ENCODE measurements at places on chromosomes 5 and 9. TPM values are rescaled to one million over a fixed set of nuclear protein-coding genes. Genes with fewer than 3 reads are reported as not detected.

DNA sequence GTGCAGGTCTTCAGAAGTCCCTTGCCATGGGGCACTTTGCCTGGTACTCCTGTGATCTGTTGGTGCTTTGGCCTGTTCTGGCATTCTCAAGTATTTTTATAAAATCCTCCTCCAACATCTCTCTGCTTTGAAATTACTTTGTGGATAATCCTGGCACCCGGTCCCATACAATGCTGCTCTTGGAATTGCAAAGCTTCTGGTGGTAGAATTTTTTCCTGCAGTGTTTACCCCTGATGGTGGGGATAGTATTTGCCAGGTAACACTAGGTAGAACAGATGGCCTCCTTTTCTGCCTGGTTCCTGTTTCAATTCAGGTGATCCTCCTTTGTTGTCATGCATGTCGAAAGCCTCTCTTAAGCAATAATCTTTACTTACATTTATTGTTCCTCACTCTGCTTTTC is 109.8 kb upstream of the ATP10B start:
- no peaks in the 10 kb centered on the region for H3K4me1 ChIP-seq
- no peak overlapping the region for H3K27ac ChIP-seq
- no peak overlapping the region for H3K4me3 ChIP-seq
- DNase-seq: no peak
- H3K27me3 ChIP-seq: peaks cover 17% of the 10 kb centered on the region

- H3K27ac ChIP-seq: no peak overlapping the region
- no peak for DNase-seq
- no peaks in the 10 kb centered on the region for H3K4me1 ChIP-seq
- no peaks in the 10 kb centered on the region for H3K27me3 ChIP-seq
- H3K4me3 ChIP-seq: no peak overlapping the region
These were observed 95.2 kb upstream of the PAPPA start for GRCh38 chr9:116058421-116058820.

- H3K4me1 ChIP-seq: peaks cover 14% of the 10 kb centered on the region
- H3K27ac ChIP-seq: no peak overlapping the region
- no peak overlapping the region for H3K4me3 ChIP-seq
- peaks cover 2% of the 10 kb centered on the region for H3K36me3 ChIP-seq
These were observed 247.1 kb downstream of the SYK start for GRCh38 chr9:91048749-91049148.

DNA sequence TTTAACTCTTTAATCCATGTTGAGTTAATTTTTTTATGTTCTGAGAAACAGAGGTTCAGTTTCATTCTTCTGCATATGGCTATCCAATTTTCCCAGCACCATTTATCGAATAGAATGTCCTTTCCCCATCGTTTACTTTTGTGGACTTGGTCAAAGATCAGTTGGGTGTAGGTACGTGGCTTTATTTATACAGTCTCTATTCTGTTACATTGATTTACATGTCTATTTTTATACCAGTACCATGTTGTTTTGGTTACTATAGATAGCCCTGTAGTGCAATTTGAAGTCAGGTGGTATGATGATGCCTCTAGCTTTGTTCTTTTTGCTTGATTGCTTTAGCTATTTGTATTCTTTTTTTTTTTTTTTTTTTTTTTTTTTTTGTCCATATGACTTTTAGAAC is 462.0 kb downstream of the HTR1A start:
- H3K27me3 ChIP-seq: no peaks in the 10 kb centered on the region
- H3K4me1 ChIP-seq: no peaks in the 10 kb centered on the region
- no peak overlapping the region for H3K4me3 ChIP-seq
- H3K27ac ChIP-seq: no peak overlapping the region

C5orf15 gene
- 12.1 TPM for total RNA-seq

NIPAL4 gene
- total RNA-seq: 1.5 TPM

AK8 gene
- 0.32 TPM for total RNA-seq

DNA sequence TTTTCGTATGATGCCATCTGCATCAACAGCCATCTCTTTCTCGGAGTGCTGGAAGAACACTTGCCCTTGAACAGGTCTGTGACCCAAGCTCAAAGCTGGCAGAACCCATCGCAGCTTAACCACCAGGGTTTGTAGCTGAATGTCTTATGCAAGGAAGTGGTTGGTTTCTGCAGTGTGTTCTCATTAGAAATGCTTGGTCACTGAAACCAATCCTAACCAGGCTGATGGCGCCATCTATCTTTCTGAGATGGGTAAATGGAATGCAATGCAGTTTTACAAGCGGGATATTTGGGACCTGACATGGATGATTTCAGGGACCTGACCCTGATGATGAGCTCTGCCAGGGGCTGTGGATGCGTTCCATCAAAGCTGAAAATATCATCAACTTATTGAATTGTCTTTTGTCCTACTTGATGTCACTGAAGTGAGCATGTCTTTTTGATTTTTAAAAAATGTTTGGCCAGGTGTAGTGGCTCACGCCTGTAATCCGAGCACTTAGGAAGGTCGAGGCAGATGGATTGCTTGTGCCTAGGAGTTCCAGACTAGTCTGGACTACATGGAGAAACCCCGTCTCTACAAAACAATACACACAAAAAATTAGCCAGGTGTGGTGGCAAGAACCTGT is 28.7 kb downstream of the DMRT3 start:
- no peak overlapping the region for H3K27ac ChIP-seq
- peaks cover 46% of the 10 kb centered on the region for H3K27me3 ChIP-seq
- peaks cover 12% of the 10 kb centered on the region for H3K4me1 ChIP-seq
- no peak for DNase-seq
- H3K36me3 ChIP-seq: no peaks in the 10 kb centered on the region

DNA sequence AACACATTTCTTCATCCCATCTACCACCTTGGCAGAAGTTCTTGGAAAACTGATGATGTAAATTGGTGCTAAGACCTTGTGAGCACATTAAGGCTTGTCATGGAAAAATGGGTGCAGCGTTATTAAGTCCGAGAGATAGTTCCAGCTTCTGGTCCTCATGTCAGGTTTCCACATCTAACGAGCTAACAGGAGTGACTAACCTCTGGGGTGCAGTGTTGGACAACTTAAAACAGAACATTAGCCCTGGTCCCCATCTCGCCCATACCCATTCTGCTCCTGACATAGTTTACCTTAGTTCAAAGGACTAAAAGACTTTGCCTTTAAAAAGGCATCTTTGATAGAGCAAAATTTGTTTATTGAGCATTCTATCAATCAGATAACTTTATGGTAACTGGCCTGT is 128.0 kb downstream of the SLC1A3 start:
- H3K36me3 ChIP-seq: peaks cover 3% of the 10 kb centered on the region
- H3K4me3 ChIP-seq: no peak overlapping the region
- no peak overlapping the region for H3K27ac ChIP-seq

- H3K27me3 ChIP-seq: no peaks in the 10 kb centered on the region
- H3K36me3 ChIP-seq: no peaks in the 10 kb centered on the region
- DNase-seq: no peak
- no peak overlapping the region for H3K27ac ChIP-seq
These were observed 208.2 kb downstream of the SLCO4C1 start for GRCh38 chr5:102087906-102088305.

GRCh38 chr5:45417285-45417998 is 278.7 kb downstream of the HCN1 start:
- no peak overlapping the region for H3K4me3 ChIP-seq
- H3K27ac ChIP-seq: no peak overlapping the region

- peak overlapping the region; percentile 11 for H3K27ac ChIP-seq
- peaks cover 17% of the 10 kb centered on the region for H3K36me3 ChIP-seq
- peaks cover 13% of the 10 kb centered on the region for H3K4me1 ChIP-seq
- H3K27me3 ChIP-seq: no peaks in the 10 kb centered on the region
- H3K4me3 ChIP-seq: no peak overlapping the region
- DNase-seq: no peak
These were observed 27.6 kb downstream of the AP3S1 start for GRCh38 chr5:115869256-115869795.

SYNPO gene
- 1.5 TPM for total RNA-seq

GRCh38 chr9:84583866-84584265 is 85.7 kb upstream of the NTRK2 start:
- H3K27me3 ChIP-seq: peaks cover 15% of the 10 kb centered on the region
- no peak for DNase-seq
- H3K27ac ChIP-seq: no peak overlapping the region
- H3K4me3 ChIP-seq: no peak overlapping the region
- H3K4me1 ChIP-seq: no peaks in the 10 kb centered on the region

- no peaks in the 10 kb centered on the region for H3K27me3 ChIP-seq
- H3K4me3 ChIP-seq: no peak overlapping the region
- no peak for DNase-seq
- no peaks in the 10 kb centered on the region for H3K4me1 ChIP-seq
- no peaks in the 10 kb centered on the region for H3K36me3 ChIP-seq
These were observed 16.8 kb downstream of the SEMA5A start for GRCh38 chr5:9529041-9529480.

GRCh38 chr5:74631081-74631953 is 9.2 kb downstream of the ENC1 start:
- no peak overlapping the region for H3K4me3 ChIP-seq
- peaks cover 29% of the 10 kb centered on the region for H3K27me3 ChIP-seq
- no peak overlapping the region for H3K27ac ChIP-seq
- no peak for DNase-seq
- no peaks in the 10 kb centered on the region for H3K36me3 ChIP-seq
- peaks cover 3% of the 10 kb centered on the region for H3K4me1 ChIP-seq

DNA sequence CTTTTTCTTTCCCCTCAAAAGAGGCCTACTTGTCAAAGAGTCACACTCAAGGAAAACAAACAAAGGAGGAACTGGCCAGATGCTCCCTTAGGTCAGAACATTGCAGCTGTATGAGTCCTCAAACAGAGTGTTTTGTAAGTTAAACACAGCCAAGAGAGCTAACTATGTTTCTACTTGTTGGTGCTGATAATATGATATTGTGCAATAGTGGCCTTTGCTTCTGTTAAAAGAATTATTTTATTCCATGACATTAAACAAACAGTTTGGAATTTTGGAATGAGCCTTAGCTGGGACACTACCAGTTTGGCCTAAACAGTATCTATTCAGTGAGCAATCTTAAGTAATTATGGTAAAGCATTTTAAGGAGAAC is 56.0 kb upstream of the TPD52L3 start:
- peaks cover 18% of the 10 kb centered on the region for H3K27me3 ChIP-seq
- H3K36me3 ChIP-seq: no peaks in the 10 kb centered on the region
- DNase-seq: no peak
- no peak overlapping the region for H3K27ac ChIP-seq

GRCh38 chr5:30100929-30101328 is 1092.6 kb upstream of the CDH6 start:
- H3K36me3 ChIP-seq: no peaks in the 10 kb centered on the region
- no peak overlapping the region for H3K27ac ChIP-seq
- H3K27me3 ChIP-seq: no peaks in the 10 kb centered on the region

- H3K27ac ChIP-seq: no peak overlapping the region
- peaks cover 3% of the 10 kb centered on the region for H3K4me1 ChIP-seq
- no peak for DNase-seq
- H3K4me3 ChIP-seq: no peak overlapping the region
- no peaks in the 10 kb centered on the region for H3K36me3 ChIP-seq
These were observed 15.7 kb downstream of the BDP1 start for GRCh38 chr5:71471193-71471592.

DNA sequence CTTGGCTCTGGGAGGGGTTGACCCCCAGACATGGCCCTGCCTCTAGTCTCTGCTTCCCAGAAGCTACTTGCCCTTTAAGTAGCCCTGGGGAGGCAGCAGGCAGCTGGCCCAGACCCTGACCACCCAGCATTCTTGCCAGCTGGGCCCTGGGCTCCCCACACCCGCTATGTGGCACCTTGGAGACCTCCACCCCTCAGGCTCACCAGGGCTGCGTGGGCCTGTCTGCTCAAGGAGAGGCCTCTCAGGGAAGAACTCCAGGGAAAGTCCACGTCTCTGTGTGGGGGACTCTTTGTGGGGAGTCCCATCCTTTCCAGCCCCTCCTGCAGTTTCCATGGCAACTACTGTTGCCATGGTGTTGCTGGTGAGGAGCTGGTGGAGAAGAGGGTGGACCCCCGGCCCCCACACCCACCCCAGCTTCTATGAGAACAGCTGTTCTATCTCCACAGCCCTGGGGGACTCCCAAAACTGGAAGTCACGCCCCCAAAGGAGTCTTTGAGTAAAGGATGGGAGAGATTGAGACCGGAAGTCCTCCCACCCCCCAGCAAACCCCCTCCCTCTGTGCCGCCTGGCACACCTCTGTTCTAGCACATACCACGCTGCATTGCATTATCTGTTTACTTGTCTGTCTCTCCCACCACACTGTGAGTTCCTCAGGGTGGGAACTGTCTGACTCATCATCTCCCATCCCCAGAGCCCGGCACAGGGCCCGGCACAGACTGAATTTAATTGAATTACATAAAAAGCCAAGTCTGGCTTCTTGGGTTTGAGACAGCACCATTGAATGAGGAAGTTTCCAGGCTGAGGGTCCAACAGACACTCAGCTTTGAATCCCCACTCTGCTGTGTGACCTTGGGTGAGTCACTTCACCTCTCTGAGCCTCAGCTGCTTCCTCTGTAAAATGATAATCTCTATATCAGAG is 12.6 kb downstream of the DNM1 start:
- peaks cover 11% of the 10 kb centered on the region for H3K4me1 ChIP-seq
- peaks cover 2% of the 10 kb centered on the region for H3K36me3 ChIP-seq
- H3K27ac ChIP-seq: no peak overlapping the region
- no peak for DNase-seq
- H3K27me3 ChIP-seq: peaks cover 10% of the 10 kb centered on the region
- H3K4me3 ChIP-seq: no peak overlapping the region

DNA sequence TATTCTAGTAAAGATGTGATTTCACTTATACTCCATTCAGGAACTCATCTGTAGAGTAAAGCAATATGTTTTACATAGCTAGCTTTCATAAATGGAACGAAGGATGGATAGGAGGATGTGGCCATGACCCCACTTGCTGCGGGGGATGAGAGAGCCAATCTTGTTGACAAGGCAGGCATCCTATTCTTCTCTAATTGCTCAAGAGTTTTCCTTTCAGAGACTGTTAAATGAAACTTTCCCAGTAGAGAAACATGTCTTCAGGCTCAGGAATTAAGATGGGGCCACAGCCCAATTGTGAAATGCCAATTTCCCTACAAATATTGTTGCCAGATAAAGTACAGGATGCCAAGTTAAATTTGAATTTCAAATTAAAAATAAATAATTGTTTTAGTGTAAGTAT is 196.2 kb upstream of the TUT7 start:
- DNase-seq: no peak
- peaks cover 33% of the 10 kb centered on the region for H3K27me3 ChIP-seq
- no peak overlapping the region for H3K27ac ChIP-seq

MRPS2 gene
- total RNA-seq: 25.0 TPM

GRCh38 chr9:91187311-91187964 is 174.3 kb downstream of the AUH start:
- peaks cover 4% of the 10 kb centered on the region for H3K4me1 ChIP-seq
- no peaks in the 10 kb centered on the region for H3K27me3 ChIP-seq
- H3K27ac ChIP-seq: no peak overlapping the region
- no peak for DNase-seq

GRCh38 chr9:35617548-35617947 is 665 bp downstream of the CD72 start:
- H3K36me3 ChIP-seq: peaks cover 2% of the 10 kb centered on the region
- peaks cover 52% of the 10 kb centered on the region for H3K4me1 ChIP-seq
- peak overlapping the region; percentile 92 for H3K4me3 ChIP-seq
- no peaks in the 10 kb centered on the region for H3K27me3 ChIP-seq
- peak overlapping the region; percentile 94 for H3K27ac ChIP-seq

Measured in T-helper 17 cell (primary cell).